DMS79 treated with DMSO at 0.1 percent for 48 hours (cell line): ENCODE measurements at places on chromosomes 3 and 15.
A peak's percentile ranks its signal among the peaks of the same experiment; 100 is the strongest.

DNA sequence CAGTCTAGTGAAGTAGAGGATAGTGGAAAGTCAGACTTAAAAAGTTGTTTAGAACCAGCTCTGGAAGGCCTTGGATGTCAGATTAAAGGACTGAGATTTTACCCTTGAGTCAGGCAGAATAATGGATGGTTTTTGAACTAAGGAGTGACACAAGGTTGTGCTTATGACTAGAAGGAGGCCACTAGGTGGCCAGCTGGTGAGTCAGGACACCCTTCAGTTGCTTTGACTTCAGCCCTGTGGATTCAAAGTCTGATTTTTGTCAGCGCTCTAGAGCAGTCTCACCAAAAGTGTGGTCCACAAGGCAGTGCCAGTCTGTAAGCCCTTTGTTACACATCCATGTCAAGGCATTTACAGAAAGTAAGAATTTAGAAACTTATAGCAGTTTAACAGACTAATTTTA, 3.8 kb upstream of the GABPB1 start:
- no peak for DNase-seq

DNA sequence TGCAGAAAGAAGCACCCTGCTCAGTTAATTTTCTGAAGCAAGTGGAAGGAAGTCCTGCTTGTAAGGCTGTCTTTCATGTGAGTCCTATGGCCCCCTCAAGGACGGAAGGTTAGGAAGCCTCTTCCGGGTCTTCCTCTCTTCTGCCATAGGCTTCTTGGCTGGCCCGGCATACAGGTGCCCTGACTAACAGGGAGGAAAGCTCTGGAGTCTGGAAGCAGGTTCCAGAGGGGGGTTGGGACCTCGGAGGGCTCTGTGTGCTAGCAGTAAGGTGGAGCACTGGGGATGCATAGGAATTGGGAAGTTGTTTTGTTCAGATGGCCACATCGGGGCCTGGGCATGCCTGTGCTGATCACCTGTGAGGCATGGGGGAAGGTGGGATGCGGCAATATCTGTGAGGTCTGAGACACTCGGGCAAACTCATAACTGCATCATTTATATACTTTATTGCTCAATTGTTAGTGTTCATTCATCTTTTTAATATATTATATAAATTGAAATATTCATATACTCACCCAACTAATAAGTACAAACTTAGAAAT, 49.6 kb downstream of the TRAK1 start:
- DNase-seq = no peak

DNA sequence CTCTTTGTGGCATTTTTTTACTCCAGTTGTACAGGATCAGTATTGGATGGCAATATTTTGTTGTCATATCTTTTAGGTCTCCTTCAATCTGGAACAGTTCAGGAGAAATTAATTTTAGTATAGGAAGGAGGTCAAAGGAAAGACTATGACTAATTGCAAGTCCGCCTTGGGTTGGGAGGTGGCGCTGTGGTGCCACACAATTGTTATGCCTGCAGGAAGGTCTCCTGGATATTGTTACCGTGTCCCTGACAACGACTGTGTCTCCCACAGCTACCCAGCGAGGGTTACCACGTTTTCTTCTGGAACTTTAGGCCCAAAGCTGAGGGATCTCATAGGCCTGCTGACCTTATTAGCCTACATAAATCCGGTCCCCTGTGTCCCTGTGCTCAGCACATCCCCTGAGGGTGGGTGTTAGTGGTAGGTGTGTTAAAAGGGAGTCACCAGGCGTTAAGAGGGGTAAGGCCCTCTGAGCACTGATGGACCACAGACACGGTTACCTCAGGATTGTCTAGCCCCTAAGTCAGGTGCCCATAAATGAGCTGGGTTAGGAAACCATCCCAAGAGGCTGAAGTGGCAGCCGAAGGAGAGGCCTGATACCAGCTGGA, 31.5 kb downstream of the KCNAB1 start:
- peak; percentile 76 for DNase-seq

DNA sequence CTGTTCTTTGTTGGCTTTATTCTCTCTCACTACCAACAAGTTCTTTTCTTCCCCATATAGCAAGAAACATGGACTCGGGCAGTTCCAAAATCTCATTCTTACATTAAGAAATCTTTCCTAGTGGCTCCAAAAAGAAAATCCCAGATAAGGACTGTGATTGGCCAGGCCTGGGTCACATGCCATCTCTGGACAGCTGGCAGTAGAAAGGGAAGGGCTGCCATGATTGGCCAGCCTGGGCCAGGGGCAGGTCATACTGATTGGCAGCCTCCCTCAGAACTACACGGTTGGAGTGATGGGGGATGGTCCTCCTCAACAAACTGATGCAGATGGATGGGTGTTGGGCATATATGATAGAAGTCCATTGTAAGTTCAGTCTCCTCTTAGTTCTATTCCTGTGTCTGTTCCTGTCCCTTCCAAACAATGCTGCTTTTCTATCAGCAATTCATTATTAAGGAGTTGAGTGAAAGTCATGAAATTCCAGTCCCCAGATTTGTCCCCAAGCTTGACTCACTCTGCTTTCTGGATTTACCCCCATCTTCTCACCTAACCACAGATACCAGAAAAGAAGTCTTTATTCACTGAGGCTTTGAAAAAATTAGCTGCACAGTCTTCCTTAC, 175.5 kb downstream of the ATG7 start:
- no peak for DNase-seq

DNA sequence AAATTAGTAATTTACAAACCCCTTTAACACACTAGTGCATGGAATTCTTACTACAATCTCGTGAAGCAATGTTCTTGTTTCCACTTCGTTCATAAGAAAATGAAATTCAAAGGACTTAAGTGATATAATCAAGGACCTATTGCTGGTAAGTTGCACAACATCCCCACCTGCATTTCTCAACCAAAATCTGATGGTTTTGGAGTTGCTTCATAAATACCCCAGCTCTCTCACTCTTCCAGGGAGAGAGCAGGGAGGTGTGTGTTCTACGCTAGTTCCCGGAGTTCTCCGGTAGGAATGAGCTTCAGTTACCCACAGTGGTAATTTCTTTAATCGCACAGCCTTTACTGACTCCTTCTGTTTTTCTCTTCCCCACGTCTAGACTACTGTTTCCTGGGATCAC, 81.8 kb downstream of the LRRN1 start:
- no peak for DNase-seq

- DNase-seq = no peak
Measured at GRCh38 chr3:194654443-194654842, 17.5 kb downstream of the LSG1 start.

DNA sequence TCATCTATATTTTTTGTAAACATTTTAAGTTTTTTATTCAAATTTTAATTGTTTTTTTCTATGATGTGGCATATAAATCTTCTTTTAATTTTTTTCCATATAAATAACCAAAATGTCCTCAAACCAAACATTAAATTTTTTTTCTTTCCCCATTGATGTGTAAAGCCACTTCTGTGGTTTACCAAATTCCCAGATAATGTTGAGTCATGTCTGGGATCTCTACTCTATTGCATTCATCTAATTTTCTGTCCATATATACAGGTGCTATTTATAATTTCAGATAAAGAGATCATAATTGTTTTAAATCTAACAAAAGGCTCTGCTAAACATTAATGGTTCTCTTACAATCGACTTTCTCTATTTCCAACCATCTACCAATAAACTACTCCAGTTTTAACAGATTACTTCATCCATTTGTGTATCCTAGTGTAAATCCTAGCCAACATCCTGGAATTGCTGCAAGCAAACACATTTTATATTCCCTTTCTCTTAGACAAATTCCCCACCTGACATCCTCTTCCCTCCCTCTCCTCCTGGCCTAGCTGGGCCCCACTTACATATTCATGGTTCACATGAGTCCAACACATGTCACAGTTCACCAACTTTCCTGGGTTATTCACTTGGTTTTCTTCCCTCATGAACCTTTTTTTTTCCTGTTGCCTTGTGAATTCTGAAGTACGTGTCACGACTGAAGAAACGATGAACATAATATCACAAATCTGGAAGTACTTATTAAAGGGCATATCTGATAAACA, 368.0 kb upstream of the AGTR1 start:
- DNase-seq = no peak
